MCF 10A (cell line): ENCODE measurements at places on chromosomes 12 and 14.
A peak's percentile ranks its signal among the peaks of the same experiment; 100 is the strongest.

GRCh38 chr12:55842681-55843429 is at the start of gene MMP19:
TSS of gene MMP19 (minus strand) at chr12:55842936. CDS start at chr12:55842830, 106 bp downstream.
- peak; percentile 77 for DNase-seq

DNA sequence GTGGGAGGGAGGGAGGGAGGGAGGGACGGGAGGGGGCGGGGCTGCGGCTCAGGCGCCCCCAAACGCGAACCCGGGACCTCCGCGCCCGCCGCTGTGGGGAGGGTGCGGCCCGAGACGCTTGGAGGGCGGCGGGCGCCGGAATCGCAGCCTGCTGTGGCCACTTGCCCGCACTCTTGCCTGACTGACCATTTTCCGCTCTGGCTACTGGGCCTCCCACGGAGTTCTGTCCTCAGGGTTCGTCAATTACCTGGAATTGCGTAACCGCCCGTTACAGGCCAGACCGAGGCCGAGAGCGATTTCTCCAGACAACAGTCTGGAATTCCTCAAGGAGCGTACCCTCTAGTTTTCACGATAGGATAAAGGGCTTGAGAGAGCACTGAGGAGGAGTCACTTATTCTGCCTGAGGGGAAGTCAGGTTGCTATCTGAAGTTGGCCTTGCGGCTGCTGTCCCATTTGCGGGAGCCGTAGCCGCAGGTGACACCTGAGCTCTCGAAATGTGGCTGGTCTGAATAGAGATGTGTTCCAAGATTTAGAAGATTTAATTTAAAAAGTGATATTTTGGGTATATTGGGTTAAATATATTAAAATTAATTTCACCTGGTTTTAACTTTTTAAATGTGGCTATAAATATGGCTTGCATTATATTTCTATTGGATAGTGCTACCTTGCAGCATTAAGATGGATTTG is 446 bp upstream of the ZNF641 start:
- DNase-seq: peak; percentile 82

DNA sequence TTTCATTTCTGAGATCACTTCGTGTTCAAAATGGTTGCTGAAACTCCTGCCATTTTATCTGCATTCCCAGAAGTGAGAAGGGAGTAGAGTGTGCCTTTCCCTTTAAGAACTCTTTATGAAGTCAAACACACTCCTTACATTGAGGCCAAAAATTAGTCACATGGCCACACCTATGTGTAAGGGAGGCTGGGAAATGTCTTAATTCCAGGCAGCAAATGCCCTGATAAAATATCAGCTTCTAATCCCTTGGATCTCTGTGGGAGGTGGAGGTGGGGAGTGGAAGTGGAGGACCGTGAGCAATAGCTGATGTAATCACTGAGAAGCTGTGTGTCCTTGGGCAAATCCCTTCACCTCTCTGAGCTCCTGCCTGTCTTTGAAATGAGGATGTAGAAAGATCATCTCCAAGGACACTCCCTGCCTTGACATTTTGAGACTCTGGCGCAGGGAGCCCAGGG is 22.7 kb upstream of the ANKRD9 start:
- DNase-seq: peak; percentile 87

DNA sequence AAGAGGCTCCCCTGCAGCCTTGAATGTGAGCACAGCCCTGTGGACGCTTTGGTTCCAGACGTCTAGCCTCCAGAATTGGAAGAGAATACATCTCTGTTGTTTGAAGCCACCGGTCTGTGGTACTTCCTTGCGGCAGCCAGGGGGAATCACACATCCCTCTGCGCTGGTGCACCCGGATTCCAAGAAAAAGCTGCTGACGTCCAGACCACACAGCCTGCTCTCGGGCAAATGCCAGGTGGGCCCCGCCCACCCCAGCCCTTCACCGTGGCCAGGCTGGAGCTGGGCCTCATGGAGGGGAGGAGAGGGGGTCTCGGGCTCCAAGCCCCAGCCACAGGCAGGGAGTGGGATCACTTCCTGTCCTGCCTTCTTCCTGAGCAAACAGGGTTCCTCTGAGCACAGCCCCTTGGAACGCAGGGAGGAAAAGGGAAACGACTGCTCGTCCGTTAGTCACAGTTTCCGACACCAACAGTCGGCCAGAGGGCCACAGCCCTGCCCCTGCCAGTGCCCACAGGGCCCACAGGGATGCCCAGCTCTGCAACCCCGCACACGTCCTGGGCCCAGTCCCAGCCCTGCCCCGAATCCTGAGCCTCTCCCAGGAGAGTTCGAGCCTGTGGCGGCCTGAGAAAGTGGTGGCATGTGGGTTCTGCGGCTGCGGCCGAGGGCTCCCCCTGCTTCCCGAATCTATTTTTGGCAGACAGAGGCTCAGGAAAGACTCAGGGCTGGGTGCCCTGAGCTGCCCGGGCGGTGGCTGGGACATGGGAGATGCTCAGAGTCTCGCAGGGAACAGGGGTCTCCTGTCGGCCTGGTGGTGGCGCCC is 85.3 kb downstream of the RFLNA start:
- DNase-seq: peak; percentile 75

GRCh38 chr14:28767030-28767852 is 654 bp downstream of the FOXG1 start:
- DNase-seq: no peak
